Upper lobe of right lung (tissue), 1 donor: ENCODE measurements at places on chromosomes 7 and 10. TPM values are rescaled to one million over a fixed set of nuclear protein-coding genes. Genes with fewer than 3 reads are reported as not detected.

DNA sequence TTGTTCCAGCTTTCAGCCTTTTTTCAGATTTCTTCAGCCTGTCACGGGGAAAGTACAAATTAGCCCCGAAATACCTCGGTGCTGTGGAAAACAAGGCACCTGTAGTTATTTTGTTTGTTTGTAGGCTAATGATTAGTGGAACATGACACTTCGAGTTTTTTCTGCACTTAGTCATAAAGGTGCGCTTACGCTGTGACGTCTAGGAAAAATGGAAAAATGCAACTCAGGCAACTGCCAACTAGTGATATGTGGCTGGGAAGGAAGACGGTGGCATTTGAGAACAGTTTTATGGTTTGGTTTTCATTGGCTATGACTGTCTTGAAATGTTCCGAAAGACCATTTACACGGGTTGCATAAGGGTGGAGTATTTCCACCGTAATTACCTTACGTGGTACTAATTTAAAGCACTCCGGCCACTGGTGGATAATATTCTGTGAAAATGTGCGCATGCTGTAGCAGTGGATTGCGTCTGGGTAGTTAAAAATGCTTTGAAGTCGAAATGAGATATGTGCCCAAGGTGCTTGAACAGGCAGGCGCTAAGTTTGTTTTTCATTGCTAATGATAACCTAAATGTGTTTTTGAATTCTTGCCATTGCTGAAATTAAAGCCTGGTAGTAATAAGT lies 94.5 kb upstream of the CELF2 start:
- no peaks in the 10 kb centered on the region for H3K27me3 ChIP-seq
- H3K4me3 ChIP-seq: peak overlapping the region; percentile 11
- H3K4me1 ChIP-seq: no peaks in the 10 kb centered on the region
- peak overlapping the region; percentile 47 for H3K27ac ChIP-seq
- no peaks in the 10 kb centered on the region for H3K36me3 ChIP-seq
- no peak for DNase-seq

DNA sequence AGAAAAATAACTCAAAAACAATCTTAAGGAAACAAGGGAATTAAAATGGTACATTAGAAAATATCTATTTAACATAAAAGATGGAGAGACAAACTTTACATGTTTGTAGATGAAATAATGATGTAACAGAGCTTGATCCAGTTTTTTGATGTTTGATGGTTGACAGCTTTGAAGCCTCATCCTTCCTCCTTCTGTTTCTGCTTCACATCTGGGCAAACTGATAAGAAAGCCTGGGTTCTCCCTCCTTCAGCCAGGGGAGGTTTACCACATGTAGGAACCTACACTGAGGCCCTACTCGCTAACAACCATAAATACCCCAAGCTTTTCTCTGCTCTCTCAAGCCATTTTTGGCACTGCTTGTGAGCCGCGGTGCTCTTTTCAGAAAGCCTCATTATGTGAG lies 82.8 kb upstream of the ZNF32 start:
- no peak overlapping the region for H3K27ac ChIP-seq
- H3K36me3 ChIP-seq: no peaks in the 10 kb centered on the region
- H3K4me1 ChIP-seq: no peaks in the 10 kb centered on the region
- DNase-seq: no peak
- H3K4me3 ChIP-seq: no peak overlapping the region
- no peaks in the 10 kb centered on the region for H3K27me3 ChIP-seq

DNA sequence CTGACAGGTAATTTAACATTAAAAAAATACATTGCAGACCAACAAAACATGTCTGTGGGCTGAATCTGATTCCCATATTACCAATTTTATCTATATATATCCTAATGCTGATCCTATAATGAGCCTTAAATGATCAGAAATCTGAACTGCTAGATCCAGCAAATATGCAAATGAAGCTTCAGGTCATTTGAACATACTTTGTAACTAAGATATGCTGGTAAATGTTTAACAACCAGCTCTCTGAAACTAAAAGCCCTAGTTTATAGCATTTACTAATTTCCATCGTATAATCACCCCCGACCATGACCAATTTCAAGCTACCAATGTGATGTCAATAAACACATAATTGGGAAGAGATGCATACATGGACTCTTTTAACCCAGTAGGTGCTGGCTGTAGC lies 42.1 kb downstream of the PANK1 start:
- no peak overlapping the region for H3K4me3 ChIP-seq
- DNase-seq: no peak
- H3K27me3 ChIP-seq: no peaks in the 10 kb centered on the region
- no peaks in the 10 kb centered on the region for H3K4me1 ChIP-seq
- H3K36me3 ChIP-seq: no peaks in the 10 kb centered on the region

DNA sequence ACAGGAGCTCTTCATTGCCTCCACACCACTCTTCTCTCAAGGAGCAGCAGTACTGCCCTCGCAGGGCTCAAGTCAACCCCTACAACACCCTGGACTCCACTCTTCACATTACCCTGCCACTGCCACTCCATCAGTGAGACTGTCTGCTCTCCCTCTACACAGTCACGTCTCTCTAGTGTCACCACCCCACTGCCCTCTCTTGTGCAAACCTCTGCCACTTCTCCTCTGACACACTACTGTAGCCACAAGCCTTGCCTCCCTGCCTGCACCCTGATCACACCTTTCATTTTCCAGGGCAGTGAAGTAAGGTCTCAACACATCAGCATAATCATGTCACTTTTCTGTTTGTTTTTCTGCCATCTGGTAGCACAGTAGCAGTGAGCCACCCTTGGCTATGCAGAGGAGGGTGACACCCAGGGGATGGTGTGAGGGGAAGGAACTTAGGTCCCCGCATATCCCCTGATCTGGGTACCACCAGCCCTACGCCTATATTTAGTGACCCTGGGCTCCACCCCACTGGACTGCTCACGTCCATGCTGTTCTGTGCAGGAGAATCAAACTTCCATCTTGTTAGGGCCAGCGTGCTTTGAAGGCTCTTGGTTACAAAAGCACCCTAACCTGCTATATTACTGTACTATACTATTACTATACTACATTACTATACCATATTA lies 1.6 kb downstream of the C10orf143 start:
- peak overlapping the region; percentile 86 for H3K27ac ChIP-seq
- no peaks in the 10 kb centered on the region for H3K36me3 ChIP-seq
- peaks cover 12% of the 10 kb centered on the region for H3K4me1 ChIP-seq
- no peaks in the 10 kb centered on the region for H3K27me3 ChIP-seq
- peak overlapping the region; percentile 90 for H3K4me3 ChIP-seq

- DNase-seq: no peak
- no peak overlapping the region for H3K27ac ChIP-seq
- peaks cover 18% of the 10 kb centered on the region for H3K4me1 ChIP-seq
- no peak overlapping the region for H3K4me3 ChIP-seq
- no peaks in the 10 kb centered on the region for H3K27me3 ChIP-seq
These were observed 10.7 kb downstream of the FGL2 start for GRCh38 chr7:77188731-77189437.

GRCh38 chr7:28124413-28124812 lies 56.2 kb downstream of the JAZF1 start:
- no peak overlapping the region for H3K27ac ChIP-seq
- H3K27me3 ChIP-seq: no peaks in the 10 kb centered on the region
- no peak overlapping the region for H3K4me3 ChIP-seq
- peaks cover 9% of the 10 kb centered on the region for H3K4me1 ChIP-seq

ERVW-1 gene
- total RNA-seq: not detected

- no peaks in the 10 kb centered on the region for H3K27me3 ChIP-seq
- H3K4me3 ChIP-seq: no peak overlapping the region
- no peaks in the 10 kb centered on the region for H3K36me3 ChIP-seq
- peaks cover 3% of the 10 kb centered on the region for H3K4me1 ChIP-seq
- H3K27ac ChIP-seq: no peak overlapping the region
- DNase-seq: no peak
These were observed 7.0 kb upstream of the CAMK2G start for GRCh38 chr10:73881221-73881919.

- H3K27ac ChIP-seq: no peak overlapping the region
- H3K4me3 ChIP-seq: no peak overlapping the region
- no peaks in the 10 kb centered on the region for H3K4me1 ChIP-seq
- H3K36me3 ChIP-seq: no peaks in the 10 kb centered on the region
These were observed 72.1 kb upstream of the STARD3NL start for GRCh38 chr7:38105874-38106483.

EBLN1 gene
- not detected for total RNA-seq

GRCh38 chr10:103856797-103857170 lies 1.4 kb upstream of the SH3PXD2A start:
- H3K36me3 ChIP-seq: no peaks in the 10 kb centered on the region
- no peak overlapping the region for H3K4me3 ChIP-seq
- no peak overlapping the region for H3K27ac ChIP-seq
- no peaks in the 10 kb centered on the region for H3K27me3 ChIP-seq
- H3K4me1 ChIP-seq: peaks cover 28% of the 10 kb centered on the region

DNA sequence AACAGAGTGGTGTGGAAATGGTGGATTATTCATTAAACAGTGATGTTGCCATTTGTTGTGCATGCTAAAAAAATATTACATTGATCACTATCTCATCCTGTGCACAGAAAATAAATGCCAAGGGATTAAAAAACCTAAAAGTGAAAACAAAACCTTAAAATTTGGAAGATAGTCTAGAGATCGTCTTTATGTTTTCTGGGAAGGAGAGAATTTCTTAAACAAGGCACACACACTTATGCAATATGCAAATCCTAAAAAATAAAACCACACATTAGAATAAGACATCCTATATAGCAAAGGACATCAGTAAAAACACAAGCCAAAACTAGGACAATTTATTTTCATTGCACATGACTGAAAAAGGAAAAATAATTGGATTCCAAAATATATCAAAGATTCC lies 54.5 kb downstream of the MACC1 start:
- H3K27ac ChIP-seq: no peak overlapping the region
- H3K36me3 ChIP-seq: no peaks in the 10 kb centered on the region
- DNase-seq: no peak
- H3K27me3 ChIP-seq: no peaks in the 10 kb centered on the region

GRCh38 chr7:150851492-150852370 lies 586 bp upstream of the AOC1 start:
- peaks cover 17% of the 10 kb centered on the region for H3K27me3 ChIP-seq
- no peak for DNase-seq
- no peaks in the 10 kb centered on the region for H3K36me3 ChIP-seq
- H3K4me1 ChIP-seq: no peaks in the 10 kb centered on the region

DNA sequence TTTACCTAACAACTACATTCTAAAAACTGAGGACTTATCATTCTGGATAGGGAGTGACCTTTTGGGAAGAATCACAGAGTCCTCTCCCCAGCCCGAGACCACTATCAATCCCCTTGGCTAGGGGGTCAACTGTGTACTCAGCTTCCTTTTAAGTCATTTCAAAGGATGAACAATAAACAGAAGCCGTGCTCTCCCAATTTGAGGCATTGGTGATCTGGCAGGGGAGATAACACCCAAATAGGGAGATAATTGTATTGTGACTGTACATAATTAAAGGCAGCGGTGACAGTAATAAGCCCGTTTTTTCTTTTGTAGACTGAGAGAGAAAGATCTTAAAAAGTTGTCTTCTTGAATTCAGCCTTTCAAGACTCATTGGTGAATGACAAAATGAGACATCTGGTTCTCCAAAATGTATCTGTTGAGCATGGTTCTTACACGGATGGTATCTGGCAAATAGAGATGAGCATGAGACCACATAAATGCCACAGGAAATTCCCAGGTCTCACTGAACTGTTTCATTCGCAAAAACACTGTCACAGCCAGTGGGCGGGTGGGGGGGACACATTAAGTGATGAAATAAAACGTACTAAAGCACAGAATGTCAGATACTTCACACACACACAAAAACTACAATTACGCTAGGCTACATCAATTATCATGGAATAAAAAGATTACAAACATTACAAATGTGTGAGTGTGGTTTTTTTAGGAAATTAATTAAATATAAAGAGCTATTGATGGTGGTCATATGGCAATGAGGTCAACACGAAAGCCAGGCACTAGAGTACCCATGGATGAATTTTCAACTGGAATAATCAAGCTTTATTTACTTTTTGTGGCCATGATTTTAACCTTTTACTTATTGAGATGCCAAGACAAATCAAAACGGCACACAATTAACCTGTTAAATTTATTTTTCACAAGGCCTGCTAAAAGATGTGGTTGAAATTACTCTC lies 108.4 kb downstream of the HIPK2 start:
- H3K27me3 ChIP-seq: no peaks in the 10 kb centered on the region
- no peak overlapping the region for H3K27ac ChIP-seq
- DNase-seq: no peak
- no peaks in the 10 kb centered on the region for H3K4me1 ChIP-seq
- peaks cover 4% of the 10 kb centered on the region for H3K36me3 ChIP-seq

DNA sequence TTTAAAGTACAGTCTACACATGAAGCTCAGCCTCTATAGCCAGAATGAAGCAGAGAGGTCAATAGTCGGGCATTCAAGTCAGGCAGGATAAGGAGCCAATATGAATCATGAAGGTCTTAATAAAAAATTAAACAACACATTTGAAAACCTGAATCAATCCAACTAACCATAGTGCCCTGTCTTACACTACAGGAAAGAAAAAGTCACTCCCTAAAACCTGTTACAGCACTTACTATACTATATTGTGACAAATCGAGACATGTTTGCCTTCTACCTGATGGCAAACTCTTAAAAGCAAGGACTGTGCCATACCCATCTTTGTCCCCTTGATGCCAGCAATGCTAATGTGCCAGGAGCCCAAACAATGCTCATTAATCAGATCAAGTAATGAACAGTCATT lies 117.6 kb downstream of the HTR7 start:
- no peaks in the 10 kb centered on the region for H3K27me3 ChIP-seq
- no peaks in the 10 kb centered on the region for H3K4me1 ChIP-seq
- no peak overlapping the region for H3K4me3 ChIP-seq

DNA sequence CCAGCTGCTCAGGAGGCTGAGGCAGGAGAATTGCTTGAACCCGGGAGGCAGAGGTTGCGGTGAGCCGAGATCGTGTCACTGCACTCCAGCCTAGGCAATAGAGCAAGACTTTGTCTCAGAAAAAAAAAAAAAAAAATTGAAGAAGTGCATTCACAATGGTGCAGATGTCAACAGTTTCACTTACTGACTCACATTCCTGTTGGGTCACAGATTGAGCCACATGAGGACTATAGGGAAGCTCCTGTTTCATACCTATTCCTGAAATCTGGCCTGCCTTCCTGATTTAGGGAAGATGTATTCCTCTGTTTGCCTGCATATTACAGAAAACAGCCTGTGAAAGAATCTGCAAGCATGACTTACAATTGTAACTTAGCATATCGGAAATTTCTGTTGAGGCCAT lies 78.2 kb downstream of the AKR1C4 start:
- no peak overlapping the region for H3K4me3 ChIP-seq
- DNase-seq: no peak
- H3K36me3 ChIP-seq: no peaks in the 10 kb centered on the region
- H3K27ac ChIP-seq: no peak overlapping the region
- H3K4me1 ChIP-seq: no peaks in the 10 kb centered on the region
- no peaks in the 10 kb centered on the region for H3K27me3 ChIP-seq

DNA sequence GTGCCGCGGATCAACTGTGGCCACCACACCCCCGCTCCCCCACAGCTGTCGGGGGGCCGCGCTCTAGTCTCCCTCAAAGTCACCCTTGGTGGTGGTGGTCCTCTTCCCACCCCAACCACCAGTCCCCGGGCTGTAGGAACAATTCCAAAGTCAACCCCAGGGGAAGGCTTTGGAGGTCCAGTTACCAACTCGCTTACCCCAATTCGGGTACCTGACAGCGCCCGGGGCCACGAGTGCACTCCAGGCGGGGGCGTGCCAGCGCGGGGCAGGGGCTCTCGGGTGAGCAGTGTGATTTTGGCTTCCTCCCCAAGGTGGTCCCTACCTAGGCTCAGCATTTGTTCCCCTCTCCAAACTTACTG lies 584 bp upstream of the ZMIZ1 start:
- H3K4me3 ChIP-seq: peak overlapping the region; percentile 87
- peak; percentile 75 for DNase-seq
- H3K27ac ChIP-seq: peak overlapping the region; percentile 94
- peaks cover 29% of the 10 kb centered on the region for H3K4me1 ChIP-seq
